Panc1 (cell line): ENCODE measurements at places on chromosomes 2 and 18. TPM values are rescaled to one million over a fixed set of nuclear protein-coding genes. Genes with fewer than 3 reads are reported as not detected.

CCL20 gene
- total RNA-seq = not detected

C18orf54 gene
- total RNA-seq = 7.5 TPM

SLC5A7 gene
- not detected for total RNA-seq

SP9 gene
- not detected for total RNA-seq

SERPINB10 gene
- not detected for total RNA-seq

CFAP65 gene
- 0.33 TPM for total RNA-seq

IL37 gene
- not detected for total RNA-seq

DNA sequence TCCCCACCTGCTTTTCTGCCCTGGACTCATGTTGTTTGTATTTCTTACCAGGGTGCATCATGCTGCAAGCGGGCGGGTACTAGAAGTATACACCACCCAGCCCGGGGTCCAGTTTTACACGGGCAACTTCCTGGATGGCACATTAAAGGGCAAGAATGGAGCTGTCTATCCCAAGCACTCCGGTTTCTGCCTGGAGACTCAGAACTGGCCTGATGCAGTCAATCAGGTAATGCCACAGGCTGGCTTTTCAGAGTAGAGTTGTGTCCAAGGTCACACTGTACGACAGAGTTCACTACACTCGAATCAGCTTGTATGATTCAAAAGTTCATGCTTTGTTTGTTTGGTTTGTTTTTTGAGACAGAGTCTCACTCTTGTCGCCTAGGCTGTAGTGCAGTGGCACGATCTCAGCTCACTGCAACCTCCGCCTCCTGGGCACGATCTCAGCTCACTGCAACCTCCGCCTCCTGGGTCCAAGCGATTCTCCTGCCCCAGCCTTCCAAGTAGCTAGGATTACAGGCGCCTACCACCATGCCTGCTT, 19.4 kb downstream of the SRSF7 start:
- no peak for DNase-seq

- no peak for DNase-seq
These were observed 14.8 kb downstream of the SP110 start for GRCh38 chr2:230205034-230205433.

DNA sequence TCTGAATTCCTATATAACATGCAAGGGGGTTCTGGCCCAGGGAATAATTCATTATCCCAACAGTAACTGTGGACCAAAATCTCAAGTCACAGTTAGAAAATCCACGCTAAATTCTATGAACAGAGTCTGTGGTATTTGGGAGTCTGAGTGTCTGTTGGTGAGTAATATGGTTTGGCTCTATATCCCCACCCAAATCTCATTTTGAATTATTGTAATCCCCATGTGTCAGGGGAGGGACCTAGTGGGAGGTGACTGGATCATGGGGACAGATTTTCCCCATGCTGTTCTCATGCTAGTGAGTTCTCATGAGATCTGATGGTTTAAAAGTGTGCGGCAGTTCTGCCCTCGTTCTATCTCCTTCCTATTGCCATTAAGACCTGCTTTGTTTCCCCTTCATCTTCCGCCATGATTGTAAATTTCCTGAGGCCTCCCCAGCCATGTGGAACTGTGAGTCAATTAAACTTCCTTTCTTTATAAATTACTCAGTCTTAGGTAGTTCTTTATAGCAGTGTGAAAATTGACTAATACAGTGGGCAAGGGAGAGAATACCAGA, 68.3 kb downstream of the NBAS start:
- no peak for DNase-seq

DNA sequence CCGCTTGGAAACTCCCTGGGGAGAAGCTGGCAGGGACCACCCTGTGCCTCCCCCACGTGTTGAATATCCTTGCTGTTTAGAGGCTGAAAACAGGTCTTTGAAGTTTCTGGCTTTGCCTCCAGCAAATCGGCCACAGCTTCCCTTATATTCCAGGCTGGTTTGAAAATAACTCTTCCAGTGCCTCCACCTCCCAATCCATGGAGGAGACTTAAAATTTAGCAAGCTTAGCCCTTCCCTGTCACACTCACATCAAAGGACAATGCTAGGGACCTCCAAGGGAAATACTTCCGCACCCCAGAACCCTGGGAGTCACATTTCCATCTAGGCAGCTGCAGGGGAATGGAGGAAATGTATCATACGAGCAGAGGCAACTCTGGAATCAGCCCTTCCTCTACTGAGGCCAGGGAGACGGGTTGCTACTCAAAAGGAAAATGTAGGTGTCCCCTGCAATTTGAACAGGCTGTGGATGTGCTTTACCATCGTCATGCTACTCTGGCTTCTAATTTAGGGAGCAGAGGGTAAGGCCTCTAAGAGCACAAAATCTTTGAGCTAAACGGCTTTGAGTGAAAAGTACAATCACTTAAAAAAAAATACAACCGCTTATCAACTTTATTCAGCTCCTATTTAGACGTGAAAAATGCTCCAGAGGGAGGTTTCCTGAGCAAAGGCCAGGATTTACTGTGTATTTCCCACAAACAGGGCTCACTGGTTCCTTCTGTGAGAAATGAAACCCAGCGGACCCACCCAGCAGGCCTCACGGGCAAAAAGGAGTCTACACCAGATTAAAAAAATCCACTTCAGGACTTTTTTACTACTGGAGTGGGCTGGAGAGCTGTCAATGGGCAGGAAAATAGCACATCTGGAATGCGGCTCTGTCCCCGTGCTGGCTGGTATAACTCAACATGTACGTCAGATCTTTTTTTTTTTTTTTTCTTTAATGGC, 49.4 kb upstream of the PKDCC start:
- DNase-seq = no peak

DNA sequence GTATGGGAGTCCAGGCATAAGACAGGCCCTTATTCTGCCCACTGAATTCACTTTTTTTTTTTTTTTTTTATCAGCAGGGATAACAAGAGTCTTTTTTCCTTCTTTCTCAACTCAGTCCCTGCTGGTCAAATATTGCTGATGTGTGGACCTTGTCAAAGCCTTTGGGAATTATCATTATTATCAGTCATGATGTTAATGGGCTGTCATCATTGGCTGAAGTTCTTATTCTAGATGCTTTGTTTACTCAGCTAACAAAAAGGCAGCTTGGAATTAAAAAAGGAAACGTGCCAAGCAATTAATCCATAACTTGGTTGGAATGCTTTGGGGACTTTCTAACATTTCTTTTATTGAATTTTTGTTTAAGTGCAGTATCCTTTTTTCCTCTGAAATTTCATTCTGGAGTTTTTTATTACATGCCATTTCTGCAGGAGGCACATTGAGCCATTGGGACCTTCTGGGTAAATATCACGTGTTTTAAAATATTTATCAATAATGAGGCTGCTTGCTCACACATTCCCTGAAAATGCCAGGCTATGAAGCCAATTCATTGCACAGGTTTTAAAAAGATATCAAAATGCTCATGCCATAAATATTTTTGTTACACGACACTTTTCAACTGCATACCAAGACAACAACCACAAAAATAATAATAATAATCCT, 246.3 kb downstream of the TXNL1 start:
- DNase-seq = no peak

DNA sequence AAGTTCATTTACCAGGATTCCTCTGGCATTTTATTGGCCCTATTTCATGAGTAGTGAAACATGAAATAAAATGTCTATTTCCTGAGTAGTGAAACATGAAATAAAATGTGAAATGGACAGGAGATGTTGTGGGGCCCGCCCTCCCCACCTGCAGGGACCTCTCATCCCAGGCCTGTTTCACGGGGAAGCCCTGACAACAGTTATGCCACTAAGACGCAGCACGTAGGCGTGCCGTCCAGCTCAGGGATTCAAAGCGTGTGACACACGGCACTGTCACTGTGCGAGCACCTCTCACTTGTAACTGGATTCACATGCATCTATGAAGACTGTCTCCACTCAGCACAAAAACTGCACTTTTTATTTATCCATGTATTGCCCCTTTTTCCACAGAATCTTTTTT, 83.4 kb upstream of the SNTG2 start:
- DNase-seq = no peak

- no peak for DNase-seq
These were observed 22.6 kb downstream of the THSD7B start for GRCh38 chr2:136787970-136788369.

- no peak for DNase-seq
These were observed 94.2 kb upstream of the SLC39A10 start for GRCh38 chr2:195562570-195563566.

- DNase-seq = no peak
These were observed 256.0 kb upstream of the SETBP1 start for GRCh38 chr18:44424645-44425035.

GRCh38 chr2:140679752-140680151, 1451.1 kb downstream of the LRP1B start:
- DNase-seq = no peak

GRCh38 chr2:136386046-136386445, 268.1 kb upstream of the CXCR4 start:
- no peak for DNase-seq

- no peak for DNase-seq
These were observed 78.4 kb downstream of the CCDC93 start for GRCh38 chr2:117935456-117935855.

DNA sequence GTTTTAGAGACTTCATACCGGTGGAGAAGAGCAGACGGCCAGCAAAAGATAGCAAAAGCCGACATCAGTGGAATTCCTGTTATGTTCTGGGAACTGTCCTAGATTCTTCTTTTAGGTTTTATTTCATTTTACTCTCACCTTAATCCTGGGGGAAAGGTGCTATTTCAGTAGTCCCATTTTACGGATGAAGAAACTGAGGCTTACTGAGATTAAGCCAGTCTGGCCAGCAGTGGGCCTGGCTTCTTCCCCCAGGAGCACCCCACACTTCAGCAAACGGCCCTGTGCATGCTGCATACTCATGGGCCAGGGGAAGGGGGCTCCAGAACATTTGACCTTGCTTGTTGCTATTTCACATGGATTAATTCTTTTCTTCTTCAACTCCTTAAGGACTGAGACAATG, 56.7 kb downstream of the NTSR2 start:
- DNase-seq = no peak

DNA sequence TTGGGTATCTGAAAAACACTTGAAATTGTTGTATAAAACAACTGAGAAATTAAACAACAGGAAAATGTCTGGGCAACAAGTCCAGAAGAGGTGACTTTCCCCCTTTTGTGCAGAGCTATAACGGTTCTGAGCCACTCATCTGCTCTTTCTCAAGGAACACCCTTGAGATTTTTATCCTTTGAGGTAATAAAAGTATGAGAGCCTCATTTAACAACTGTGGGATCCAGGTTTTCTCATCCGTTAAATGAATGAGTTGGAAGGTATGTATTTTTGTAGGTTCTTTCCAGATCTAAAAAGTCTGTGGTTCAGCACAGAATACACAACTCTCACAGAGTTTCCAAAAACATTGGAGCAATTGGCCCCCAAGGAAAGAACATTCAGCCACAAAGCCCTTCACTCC, 93.0 kb downstream of the ANKRD44 start:
- DNase-seq = no peak

DNA sequence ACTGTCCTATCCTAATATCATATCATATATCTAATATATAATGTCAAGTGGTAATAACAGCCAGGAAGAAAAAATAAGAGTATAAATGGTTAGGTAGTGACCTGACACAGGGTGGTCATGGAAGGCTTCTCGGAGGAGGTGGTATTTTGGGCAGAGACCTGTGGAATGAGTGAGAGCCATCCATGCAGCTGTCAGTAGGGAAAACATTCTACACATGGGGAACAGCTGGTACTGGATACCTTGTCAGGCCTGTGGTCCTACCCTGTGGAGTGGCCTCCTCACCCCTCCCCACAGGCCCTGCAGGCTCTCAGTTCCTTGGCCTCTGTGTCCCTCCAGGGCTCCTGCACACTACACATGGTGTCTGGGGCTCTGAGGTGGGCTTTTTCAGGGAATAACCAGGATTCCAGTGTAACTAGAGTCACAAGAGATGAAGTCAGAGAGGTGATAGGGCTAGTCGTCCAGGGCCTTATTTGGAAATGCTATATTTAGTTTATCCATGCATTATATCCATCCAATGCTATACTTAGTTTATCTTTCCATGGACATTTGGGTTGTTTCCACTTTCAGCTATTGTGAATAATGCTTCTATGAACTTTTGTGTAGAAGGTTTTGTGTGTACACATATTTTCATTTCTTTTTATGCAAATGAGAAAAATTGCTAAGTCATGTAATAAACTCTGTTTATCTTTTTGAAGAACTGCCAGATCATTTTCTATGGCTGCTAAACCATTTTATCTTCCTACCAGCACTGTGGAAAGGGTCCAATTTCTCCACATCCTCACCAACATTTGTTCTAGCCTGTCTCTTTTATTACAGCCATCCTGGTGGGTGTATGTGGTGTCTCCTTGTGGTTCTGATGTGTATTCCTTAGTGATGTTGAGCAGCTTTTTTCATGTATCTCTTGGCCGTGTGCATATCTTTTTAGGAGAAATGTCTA, 75.6 kb downstream of the TPGS2 start:
- no peak for DNase-seq

DNA sequence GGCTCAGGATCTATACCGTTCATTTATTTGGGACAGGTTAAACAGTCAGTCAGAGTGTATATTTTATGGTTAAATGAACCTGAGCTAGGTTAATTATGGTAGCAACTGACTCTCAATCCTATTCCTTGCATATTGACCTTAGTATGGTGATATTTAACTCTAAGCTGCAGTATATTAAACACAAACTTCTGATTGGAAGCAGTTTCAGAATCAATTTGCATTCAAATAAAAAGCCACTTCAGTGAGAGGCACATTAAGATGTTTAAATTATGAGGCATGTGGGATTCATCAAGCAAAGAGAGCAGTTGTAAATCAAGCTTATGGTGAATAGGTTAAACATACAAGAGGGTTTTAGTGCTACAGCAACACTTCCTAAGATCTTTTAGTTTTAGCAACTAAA, 40.4 kb downstream of the FRZB start:
- no peak for DNase-seq

DNA sequence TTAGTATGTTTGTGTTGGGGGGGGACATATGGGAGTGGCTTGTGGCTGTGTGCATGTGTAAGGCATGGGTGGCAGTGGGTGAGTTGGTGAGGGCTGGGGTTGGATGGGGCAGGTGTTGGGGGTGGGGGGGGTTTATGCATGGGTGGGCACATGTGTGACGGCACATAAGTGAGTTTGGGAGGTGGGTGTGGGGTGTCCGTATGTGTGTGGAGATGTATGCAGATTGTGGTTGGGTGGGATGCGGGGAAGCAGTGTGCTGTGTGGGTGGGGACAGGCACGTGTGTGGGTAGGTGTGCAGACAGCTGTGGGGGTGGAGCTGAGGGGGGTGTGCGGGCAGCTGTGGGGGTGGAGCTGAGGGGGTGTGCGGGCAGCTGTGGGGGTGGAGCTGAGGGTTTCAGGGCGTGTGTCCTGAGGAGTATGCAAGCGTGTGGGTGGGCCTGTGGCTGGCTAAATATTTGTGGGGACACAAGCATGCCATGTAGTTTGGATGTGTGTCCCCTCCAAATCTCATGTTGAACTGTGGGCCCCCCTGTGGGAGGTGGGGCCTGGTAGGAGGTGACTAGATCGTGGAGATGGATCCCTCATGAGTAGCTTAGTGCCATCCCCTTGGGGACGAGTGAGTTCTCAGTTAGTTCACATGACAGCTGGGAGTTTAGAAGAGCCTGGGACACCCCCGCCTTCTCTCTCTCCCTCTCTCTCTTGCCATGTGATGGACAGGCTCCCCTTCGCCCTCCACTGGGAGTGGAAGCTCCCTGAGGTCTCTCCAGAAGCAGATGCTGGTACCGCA, 59.4 kb downstream of the ANKMY1 start:
- DNase-seq = no peak

GRCh38 chr2:135980434-135981079, 4.9 kb downstream of the DARS1 start:
- DNase-seq = no peak
